Cardiac septum (tissue), 1 donor: ENCODE measurements at places on chromosomes 6 and 20. TPM values are rescaled to one million over a fixed set of nuclear protein-coding genes. Genes with fewer than 3 reads are reported as not detected.

DNA sequence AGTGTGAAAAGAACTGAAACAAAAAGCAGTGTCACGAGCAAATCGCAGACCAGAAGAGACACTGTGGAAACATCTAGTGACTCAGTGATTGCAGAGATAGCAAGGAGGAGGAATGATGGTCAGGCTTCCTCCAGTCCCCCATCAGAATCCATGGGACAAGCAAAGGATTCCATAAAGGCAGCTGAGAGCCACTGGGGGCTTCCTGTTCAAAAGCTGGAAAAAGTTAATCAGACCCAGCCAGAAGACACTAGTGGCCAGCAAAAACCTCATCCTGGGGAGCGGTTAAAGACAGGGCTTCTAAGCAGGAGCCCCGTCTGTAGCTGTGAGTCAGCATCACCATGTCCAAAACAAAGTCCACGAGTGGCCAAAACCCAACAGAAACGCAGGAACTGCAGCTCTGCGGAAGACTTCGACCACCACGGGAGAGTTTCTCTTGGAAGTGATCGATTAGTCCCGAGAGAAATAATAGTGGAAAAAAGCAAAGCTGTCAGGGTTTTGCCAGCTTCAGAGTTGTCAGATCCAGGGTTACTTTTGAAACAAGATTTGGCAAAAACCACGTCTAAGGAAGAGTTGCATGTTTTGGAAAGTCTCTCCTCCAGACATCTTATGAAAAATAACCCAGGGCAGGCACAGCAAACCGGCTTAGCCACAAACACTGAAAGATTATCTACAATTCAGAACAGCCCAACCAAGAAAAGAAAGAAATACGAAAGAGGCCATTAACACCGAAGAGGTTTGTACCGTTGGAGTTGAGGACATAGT, 51.0 kb downstream of the JAG1 start:
- no peak for DNase-seq

- no peak for DNase-seq
Observed at GRCh38 chr6:168967281-168967925, 286.2 kb downstream of the THBS2 start.

DNA sequence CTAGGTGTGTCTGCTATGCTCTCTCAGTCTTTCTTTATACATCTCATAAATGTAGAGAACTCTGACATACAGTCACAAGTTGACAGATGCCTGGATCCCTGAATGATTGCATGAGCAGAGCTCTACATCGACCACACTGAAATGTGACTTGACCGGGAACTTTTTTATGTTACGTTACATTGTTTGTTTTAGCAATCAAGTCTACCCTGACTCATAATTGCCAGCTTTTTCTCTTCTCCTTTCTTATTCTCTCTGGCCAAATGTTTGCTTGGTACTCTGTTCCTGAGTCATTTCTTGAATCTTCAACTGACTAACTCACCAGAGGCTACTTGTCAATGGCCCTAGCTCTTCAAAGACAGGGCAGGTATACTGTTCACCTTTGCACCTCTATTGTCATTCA, 213.6 kb upstream of the DTNBP1 start:
- no peak for DNase-seq

DNA sequence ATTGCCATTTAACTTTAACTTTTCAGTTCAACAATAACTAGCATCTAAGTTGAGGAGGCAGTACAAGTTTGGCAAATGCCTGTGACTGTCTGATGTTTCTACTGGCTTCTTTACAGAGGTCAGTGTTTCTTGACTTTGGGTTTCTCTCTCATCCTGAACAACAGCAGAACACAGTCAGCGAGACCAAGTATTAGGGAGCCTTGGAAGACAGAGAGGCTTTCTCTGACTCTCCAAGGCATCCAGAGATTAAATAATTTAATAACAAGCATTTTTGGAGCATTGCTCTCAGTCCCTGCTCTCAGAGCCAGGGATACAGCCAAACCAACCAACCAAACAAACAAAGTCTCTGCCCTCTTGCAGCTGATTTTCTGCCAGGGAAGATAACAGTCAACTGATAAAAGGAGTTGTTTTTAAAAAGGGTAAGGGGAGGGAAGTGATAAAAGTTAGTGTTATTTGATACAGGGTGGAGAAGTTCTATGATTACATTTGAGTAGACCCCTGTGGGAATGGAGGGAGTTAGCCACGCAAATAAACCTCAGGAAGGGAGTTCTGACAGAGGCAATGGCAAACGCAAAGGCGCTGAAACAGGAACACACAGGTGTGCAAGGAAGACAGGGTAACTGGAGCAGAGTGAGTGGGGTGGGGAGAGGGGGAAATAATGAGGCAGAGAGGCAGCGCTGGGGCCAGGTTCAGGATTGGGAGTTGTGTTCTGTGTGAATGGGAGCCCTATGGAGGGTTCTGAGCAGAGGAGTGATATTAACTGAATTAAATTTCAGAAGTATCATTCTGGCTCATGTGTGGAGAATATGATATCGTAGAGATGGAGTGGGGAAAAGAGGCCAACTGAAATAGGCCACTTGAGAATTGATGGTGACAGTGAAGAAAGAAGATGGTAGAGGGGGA, 55.2 kb downstream of the SEL1L2 start:
- no peak for DNase-seq

- DNase-seq, result no peak
Observed at GRCh38 chr6:89842228-89842627, 12.5 kb downstream of the CASP8AP2 start.

DNA sequence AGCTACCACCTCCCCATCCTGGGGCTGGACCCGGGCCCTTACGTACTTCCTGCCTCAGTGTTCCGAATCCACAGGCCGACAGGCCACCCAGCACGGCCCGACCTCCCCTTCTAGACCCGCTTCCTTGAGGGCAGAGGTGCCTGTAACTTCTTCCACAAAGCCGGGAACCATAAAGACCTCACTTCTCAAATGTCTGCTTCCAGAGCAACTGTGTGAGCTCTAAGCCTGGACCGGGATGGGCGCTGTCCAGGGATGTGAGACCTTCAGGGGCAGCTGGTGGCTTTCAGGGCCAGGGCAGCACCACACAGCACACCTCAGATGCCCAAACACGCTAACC, 9.3 kb downstream of the SLC2A4RG start:
- DNase-seq, result peak; percentile 55

DNA sequence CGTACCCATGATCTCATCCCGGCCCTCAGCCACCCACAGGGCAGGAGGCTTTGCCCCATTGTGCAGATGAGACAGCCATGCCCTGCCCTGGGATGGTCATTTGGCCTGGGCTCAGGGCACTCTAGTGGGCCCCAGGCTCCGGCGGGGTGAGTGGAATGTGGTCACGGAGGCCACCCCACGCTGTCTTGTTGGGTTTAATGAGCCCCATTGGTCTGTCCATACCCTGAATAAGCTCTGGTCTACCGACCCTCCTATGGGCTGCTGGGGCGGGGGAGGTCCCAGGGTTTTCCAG, 50.6 kb downstream of the FGD2 start:
- no peak for DNase-seq

- no peak for DNase-seq
Observed at GRCh38 chr20:53865901-53866793, 204.2 kb downstream of the BCAS1 start.

- peak; percentile 10 for DNase-seq
Observed at GRCh38 chr20:57315976-57316480, 13.6 kb upstream of the SPO11 start.

DNA sequence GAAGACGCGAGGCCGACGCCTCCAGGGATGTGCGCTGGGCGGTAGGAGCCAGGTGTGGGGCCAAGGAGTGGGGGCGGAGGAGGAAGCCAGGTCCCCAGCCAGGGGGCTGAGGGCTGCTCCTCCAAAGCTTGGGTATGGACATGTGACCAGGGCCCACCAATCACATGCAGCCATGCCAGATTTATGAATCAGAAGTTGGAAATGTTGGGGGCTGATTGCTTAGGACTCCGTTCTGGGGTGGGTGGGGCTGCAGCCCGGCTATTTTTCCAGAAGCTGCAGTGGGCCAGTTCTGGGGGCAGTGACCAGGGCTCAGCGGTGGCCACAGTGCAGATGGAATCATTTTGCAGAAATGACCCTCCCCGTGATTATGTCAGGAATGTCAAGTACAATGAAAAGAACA, 96.0 kb downstream of the CEBPB start:
- no peak for DNase-seq

DNA sequence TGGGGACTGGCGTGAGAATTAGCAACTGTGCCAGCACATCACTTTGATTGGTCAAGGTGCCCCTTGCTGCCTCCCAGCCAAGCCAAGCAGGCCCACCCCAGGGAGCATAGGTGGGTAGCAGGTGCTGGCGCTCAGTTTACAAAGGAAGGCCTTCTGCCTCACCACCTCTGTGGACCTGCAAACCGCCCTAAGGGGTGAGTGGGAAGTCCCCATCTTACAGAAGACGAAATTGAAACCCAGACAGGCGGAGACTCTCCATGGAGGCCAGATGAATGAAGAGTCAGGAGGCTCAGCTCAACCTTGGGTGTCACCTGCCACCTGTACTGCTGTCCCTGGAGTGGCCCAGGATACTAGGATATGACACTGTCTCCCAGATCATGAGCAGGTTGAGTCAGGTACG, 21.5 kb upstream of the MAS1L start:
- DNase-seq, result no peak

GRCh38 chr6:64486578-64487351, 851.2 kb downstream of the PHF3 start:
- DNase-seq, result no peak

DNA sequence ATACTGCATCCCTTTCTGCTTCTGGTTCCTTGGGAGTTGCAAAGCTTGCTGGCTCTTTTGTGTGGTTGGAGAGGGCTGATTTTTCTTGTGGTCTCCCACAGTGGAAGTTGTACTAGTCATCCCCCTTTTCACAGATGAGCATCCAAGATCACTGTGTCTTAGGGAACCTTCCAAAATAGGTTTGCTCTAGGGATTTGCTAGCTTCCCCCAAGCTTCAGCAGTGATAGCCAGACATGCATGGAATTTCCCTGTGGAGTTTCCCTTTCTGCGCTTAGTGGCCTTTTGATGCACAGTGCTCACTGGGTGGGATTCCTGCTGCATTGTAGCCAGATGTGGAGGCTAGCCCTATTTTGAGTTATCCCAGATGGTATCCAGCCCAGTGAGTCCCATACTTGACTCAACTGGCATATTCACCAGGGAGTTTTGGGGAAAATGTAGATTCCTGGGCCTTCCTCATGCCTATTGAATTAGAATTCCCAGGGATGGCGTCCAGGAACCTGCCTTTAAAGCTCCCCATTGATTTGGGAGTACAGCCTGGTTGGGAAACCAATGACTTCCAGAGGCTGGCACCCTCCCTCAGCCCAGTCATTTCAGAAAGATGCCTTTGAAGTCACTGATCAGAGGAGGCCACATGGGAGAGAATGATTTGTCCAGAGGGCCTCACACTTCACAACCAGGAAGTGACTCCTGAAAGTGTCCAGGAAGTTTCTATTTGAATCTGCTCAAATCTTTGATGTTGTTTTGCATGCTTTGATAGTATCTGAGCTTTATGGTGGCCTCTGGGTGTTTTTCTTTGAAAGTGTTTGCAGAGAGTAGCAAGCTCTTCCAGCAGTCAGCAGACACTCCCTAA, 25.9 kb downstream of the PPARD start:
- no peak for DNase-seq

DNA sequence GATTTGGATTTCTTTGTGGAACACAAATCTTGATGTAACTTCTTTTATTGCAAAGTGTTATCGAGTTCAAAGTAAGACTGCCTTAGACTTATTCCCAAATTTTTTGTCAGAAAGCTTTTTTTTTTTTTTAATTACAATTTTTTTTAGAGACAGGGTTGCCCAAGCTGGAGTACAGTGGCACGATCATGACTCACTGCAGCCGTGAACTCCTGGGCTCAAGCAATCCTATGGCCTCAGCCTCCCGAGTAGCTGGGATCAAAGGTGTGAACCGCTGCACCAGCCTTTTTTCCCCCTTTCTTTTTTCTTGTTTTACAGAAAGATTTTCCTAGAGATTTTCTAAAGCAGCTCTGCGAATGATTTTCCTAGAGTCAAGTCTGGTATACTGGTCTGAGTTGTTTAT, 2.8 kb downstream of the RIOK1 start:
- no peak for DNase-seq

DNA sequence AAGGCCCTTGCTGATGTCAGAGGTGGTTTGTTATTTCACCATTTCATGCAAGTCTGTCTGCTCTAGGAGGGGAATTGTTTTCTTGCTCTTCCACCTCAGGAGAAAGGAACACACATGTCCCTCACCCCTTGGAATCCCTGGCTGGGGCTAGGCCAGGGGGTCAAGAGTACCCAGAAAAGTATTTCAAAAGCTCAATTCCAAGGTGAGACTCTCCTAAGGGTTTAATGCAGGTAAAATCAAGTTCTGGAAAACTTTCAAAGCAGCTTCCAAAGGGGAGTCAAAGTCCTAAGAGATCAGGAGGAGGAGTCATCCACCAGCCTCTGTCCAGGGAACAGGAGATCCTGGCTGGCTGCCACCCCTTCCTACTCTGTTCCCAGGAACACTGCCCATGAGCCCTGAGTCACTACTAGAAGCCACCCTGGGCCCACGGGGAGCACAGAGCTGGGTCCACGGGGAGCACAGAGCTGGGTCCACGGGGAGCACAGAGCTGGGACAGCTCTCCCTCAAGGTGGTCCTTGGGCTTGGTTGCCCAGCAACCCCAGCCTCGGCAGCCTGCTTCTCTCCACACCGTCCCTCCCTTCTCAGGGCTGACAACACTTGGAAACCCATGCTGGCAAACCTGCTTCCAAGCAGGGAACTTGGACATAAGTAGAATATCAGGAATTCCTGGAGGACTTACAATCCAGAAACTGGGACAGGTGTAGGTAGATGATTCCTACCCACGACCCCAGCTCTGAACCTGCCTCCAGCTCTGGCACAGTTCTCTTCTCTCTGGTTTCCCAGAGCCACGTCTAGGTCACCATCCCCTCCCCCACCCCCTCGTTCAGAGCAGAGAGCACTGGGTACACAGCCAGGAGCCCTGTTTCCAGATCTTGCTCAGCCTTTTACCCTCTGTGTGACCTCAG, 35.3 kb upstream of the CDKN1A start:
- peak; percentile 89 for DNase-seq

Gene JPH2
- total RNA-seq, result 182 TPM

Gene BRD2
- 88.7 TPM for total RNA-seq

Gene CTCFL
- total RNA-seq, result not detected

Gene TNNC2
- not detected for total RNA-seq

Gene C20orf141
- total RNA-seq, result not detected

Gene BMP5
- total RNA-seq, result 1.4 TPM
